ENCODE measurements at places on chromosomes 12 and 14.

DNA sequence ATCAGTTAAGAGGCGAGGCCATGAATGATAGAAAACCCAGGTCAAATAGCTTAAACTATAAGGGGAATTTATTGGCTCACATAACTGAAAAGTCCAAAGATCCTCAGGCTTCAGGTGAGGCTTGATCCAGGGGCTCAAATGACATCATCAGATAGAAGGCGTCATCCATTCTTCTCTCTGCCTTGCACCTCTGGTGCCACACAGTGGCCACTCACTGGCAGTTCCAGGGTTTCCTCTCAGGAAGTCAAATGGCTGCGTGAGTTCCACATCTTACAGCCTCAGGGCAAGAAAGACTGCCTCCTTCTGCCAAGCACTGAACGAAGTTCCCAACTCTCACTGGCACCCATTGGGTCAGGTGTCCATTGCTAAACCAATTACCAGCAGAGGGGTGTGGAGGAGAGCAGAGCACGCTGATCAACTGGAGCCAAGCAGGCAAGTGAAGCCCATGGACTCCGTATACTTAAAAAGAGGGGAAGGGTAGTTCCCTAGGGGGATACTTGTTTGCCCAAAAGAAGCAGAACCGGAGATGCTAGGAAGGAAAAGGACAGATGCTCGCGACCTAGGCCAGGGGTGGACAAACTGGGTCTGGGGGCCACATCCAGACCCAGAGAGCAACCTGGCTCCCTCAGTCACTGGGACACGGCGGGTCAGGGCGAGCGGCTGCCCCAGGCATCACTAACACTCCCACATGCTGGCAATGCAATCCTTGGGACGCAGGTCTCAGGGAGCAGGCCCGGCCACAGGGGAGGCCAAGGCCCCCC lies 69.3 kb downstream of the SERPINA3 start:
- peak; percentile 6 for DNase-seq

GRCh38 chr14:23539248-23540140 lies 12.1 kb downstream of the ZFHX2 start:
- no peak for DNase-seq

GRCh38 chr12:12582193-12582881 lies 19.7 kb upstream of the DUSP16 start:
- no peak for DNase-seq

DNA sequence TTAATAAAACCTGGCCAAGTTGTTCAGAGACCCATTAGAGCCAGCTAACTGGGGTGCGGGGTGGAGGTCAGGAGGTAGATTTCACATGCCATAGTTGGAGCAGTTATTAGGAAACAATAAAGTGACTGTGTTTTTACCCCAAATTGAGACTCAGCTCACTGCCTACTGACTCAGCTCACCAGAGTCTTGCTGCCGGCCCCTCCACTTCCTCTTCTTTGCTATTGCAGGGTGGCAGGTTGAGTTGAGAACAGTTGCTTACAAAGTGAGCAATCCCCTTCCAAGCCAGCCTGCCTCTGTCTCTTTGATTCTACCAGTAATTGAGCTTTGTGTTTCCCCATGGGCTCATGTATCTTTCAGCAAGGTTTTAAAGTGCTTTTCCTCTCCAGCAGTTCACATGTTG lies 12.9 kb downstream of the ST8SIA1 start:
- peak; percentile 29 for DNase-seq

GRCh38 chr12:118404876-118405521 lies 28.6 kb downstream of the SUDS3 start:
- DNase-seq = peak; percentile 65

DNA sequence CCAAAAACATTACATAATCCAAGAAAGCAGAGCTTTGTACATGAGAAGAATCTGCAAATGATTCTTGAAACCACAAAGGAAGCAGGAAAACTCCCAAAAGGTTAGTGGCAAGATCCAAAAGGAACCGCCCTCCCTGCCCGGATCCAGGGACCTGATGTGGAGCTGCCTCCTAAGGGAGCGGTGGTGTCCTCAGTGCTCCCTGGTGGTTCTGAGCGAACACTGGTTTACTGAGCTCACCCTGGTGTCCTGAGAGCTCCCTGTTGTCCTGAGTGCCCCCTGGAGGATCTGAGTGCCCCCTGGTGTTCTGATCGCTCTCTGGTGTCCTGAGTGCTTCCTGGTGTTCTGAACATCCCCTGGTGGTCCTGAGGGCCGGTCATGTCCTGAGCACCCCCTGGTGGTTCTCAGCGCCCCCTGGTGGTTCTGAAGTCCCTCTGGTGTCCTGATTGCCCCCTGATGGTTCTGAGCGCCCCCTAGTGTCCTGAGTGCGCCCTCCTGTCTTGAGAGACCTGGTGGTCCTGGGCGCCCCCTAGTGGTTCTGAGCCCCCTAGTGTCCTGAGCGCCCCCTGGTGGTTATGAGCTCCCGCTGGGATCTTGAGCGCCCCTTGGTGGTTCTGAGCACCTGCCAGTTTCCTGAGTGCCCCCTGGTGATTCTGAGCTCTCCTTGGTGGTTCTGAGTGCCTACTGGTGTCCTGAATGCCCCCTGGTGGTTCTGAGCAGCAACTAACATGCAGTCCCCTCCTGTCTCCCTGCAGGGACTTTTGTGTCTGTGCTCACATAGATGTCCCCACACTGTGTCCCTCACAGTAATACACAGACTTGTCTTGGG lies 891.1 kb downstream of the TMEM121 start:
- DNase-seq = peak; percentile 94

DNA sequence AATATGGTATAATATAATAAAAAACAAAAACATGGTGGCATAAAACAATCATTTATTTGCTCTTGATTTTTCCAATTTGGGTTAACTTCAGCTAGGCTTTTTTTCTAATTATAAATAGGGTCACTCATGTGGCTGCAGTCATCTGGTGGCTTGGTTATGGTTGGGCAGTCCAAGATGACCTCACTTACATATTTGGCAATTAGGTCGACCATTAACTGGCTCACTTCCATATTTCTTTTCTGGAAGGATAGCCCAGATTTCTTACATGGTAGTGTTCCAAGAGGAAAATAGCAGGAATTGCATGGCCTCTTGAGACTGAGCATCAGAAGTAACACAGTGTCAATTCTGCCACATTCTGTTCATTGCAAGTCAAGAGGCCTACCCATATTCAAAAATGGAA lies 153.4 kb downstream of the FUT8 start:
- no peak for DNase-seq

- peak; percentile 8 for DNase-seq
Observed at GRCh38 chr14:60515511-60516289, 6.8 kb downstream of the SIX6 start.

GRCh38 chr12:117499759-117500485 lies 138.5 kb upstream of the NOS1 start:
- DNase-seq = no peak

DNA sequence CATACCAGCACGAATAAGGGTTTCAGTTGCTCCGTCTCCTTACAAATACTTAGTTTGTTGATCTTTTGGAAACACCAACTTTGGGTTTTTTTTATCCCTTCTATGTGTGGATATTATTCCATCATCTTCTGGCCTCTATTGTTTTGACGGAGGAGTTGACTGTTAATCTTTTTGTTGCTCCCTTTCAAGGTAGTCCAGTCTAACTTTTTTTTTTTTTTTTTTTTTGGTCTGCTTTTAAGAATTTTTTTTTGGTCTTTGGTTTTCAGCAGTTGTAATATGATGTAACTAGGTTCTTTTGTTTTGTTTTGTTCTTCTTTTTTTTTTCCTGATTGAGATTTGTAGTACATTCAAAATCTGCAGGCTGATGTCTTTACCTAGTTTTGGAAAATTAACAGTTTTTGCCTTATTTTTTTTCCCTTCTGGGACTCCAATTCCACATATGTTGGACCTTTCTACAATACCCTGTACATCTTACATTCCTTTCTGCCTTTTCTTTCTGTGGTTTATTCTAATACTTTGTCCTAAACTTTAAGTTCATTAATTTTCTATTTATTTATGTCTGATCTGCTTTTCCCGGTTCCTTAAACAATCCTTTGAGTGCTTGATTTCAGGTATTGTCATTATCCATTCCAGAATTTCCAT lies 54.9 kb downstream of the DNAH10 start:
- DNase-seq = no peak

GRCh38 chr12:127126260-127126628 lies 1140.7 kb upstream of the TMEM132C start:
- DNase-seq = no peak

- DNase-seq = no peak
Observed at GRCh38 chr14:68284834-68285233, 465.3 kb downstream of the RAD51B start.

DNA sequence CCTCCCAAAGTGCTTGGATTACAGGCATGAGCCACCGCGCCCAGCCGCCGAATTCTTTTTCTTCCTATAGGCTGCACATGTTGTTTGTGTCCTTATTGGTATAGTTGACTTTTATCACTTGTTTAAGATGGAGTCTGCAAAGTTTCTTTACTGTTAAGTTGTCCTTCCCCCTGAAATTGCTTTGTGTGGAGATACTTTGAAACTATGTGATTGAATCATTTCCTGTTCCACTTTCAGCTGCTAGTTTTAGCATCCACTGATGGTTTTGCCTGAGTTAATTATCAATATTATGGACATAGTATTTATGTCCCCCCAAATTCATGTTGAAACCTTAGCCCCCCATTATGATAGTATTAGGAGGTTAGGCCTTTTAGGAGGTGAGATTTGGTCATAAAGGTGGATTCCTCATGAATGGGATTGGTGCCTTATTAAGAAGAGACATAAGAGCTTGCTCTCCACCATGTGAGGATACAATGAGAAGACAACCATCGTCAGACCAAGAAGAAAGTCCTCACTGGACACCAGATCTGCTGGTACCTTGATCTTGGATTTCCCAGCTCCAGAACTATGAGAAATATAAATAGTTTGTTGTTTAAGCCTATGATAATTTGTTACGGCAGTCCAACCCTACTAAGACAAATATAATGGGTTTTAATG lies 34.9 kb downstream of the PPHLN1 start:
- DNase-seq = no peak

DNA sequence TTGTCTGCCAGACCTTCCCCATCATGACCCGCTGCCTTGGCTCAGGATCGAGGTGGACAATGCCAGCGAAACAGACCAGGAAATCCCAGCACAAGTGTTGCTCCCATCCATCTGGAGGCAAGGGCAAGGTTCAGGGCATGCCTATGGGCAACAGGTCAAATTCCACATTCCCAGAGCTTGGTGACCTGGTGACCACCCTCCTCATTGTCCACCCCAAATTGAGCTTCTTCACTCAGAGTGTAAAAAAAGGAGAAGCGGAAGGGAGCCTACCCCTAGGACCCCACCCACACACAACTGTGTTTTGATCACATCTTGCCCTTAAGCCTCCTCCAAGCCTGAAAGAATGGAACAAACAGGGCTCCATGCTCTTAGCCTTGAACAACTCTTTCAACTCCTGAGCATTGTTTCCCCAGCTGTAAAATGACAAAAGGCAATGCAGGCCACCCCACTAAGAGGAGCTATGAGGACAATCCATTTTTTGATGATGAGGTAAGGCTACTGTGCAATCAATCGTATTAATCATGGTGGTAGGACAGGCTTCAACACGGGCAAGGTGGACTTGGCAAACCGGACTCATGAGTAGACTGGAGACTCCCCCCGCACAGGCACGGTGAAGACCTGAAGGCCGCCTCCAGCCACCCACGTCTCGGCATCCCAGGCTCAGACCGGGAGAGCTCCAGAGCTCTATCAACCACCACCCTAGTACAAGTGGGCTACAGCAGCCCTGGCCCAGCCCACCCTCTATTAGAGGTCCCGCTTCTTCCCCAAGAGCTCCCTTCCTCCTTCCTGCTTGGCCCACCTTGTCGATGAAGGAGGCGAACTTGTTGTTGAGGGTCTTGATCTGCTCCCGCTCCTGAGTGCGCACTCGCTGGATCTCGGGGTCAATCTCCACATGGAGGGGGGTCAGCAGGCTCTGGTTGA lies 866 bp downstream of the KRT79 start:
- DNase-seq = no peak

DNA sequence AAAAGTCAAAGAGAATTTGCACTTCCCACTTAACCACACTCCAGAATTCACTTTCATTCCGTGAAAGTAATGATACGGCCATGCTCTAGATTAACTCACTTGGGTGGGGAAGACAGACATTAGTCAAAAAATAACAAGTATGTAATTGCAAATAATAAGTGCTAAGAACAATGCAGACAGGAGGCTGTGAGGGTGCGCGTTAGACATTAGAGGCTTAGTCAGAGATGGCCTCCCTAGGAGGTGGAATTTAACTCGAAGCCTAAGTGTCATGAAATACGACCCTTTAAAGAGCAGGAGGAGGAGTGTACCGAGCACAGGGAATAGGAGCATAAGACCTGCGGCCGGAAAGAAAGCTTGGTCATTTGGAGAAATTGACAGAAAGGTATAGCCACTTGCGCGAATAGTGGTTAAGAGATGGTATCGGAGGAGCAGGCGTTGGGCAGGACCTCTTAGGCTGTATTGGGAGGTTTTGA lies 628 bp downstream of the SNRPF start:
- peak; percentile 17 for DNase-seq

- no peak for DNase-seq
Observed at GRCh38 chr12:30646821-30647220, 48.8 kb downstream of the IPO8 start.

- DNase-seq = no peak
Observed at GRCh38 chr12:80504389-80505163, 60.5 kb downstream of the PTPRQ start.

DNA sequence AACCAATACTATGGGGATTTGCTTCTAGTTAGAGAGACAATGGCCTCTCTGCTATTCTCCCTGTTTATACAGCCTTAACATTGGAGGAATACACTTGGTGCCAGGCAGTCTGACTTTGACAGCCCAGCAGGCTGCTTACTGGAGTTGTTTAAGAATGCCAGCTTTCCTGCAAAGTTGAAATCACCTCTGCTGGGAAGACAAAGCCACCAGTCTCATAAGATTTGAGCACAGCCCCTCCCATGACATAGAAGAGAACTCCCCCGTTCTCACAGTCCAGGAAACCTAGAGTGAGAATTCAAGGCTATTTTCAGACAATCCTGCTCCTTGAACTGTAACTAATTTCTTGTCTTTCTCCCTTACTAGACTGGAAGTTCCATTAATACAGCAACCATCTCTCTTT lies 21.1 kb upstream of the CATSPERB start:
- no peak for DNase-seq

GRCh38 chr14:54186821-54187763 lies 209.7 kb upstream of the CDKN3 start:
- DNase-seq = no peak

DNA sequence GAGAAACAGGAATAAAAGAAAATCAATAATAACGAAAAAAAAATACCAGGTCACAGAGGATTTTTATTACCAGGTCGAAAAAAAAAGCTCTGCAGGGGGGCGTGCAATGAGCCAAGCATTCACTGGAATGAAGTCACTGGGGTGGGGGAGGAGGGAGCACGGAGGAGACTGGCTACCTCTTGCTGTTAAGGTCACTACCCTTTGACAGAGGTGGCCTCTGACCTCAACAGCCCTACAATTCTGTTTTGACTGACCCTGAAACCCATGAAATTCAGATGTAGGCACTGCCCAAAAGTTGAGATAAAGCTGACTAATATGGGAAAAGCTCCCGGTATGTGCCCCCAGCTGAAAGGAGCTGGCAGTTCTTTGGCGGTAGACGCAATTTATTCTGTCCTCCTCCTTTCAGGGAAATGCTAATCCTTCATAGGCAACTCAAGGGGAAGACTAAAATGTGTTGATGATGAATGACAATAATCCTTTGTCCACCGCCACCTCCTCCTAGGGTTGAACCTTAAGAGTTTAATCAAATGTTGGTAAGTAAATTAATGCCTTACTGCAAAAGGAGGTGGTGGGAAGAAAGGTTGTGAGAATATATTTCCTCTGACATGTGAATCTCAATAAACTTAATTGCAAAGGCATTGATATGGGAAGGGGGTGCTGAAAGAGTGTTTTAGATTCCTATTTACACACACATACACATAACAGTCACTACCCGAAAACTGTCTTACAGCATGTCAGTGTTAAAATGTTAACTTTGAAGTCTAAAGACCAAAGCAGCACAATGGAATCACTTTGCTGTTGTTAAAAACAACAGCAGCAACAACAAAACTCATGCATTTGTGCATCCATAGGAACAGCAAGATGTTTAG lies 6.3 kb upstream of the RIC8B start:
- DNase-seq = no peak

Measured in stimulated activated CD4-positive, alpha-beta T cell treated with anti-CD3 and anti-CD28 coated beads, Interleukin-2, amount 100 ng/mL, for 24 hours (primary cell).